ENCODE measurements at places on chromosomes 6 and 20.

- DNase-seq = no peak
Measured at GRCh38 chr20:842547-842940, 9.0 kb downstream of the FAM110A start.

DNA sequence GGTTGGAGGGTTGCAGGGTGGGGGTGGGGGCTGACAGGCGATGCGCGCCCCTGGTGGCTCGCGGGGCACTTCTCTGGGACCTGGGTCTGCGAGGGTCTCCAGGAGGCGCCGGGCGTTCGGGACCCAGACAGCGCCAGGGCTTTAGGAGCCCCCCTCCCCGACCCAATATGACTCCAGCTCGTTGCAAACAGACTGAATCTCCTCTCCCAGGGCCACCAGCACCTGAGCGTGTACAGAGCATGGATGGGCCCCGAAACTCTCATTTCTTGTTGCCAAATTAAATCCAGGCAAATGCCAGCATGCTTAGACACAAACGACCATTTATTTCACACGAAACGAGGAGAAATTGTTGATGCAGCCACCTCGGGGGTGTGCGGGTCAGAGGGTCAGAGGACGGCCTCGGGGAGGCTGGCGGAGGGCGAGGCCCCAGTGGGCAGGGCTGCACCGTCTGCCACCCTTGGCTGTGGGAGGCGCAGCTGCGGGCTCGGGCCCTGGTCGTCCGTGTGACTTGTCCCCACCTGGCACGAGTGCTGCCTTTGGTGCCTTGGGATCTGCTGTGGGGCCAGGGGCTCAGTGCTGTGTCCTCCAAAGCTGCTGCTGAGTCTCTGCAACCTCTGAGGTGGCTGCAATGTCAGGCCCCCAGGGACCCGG is 20.9 kb upstream of the GATA5 start:
- DNase-seq = no peak

- no peak for DNase-seq
Measured at GRCh38 chr6:17964633-17965032, 22.8 kb downstream of the KIF13A start.

GRCh38 chr20:47146686-47147085 is 209.8 kb downstream of the ZMYND8 start:
- DNase-seq = no peak

DNA sequence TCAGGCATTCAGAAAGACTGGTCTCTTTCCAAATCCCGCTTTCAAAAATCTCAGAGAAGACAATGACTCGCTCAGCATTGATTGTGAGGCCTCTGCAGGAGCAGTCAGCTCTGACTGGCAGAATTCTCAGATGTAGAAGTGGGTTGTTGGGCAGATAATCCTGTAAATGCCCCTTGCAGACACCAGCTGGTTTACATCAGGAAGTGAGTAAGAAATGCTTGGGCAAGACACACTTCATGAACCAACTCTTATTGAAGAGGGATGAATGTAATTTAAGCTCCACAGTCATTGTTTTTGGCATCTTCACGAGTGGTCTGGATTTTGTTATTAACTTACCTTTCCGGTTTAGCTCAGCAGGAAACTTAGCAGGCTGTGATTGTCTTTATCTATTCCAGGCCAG is 166.6 kb downstream of the PLCB4 start:
- no peak for DNase-seq

GRCh38 chr6:149122850-149123821 is 194.4 kb upstream of the TAB2 start:
- DNase-seq = no peak

DNA sequence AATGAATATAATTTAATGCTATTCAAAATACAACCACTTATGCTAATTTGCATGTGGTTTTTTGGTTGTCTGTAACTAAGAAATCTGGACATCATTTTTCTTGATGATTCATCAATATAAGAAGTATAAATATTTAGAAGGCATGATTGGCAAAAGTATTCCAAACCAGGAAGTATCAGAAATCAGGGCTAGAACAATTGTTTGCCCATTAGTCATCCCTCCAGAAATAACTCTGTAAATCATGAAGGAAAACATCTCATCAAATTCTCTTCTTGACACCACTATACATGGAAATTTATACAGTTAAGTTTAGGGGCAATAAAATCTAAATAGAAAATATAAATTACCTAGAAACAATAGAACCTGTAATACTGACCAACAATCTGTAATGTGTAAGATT is 554.7 kb upstream of the HS3ST5 start:
- no peak for DNase-seq

DNA sequence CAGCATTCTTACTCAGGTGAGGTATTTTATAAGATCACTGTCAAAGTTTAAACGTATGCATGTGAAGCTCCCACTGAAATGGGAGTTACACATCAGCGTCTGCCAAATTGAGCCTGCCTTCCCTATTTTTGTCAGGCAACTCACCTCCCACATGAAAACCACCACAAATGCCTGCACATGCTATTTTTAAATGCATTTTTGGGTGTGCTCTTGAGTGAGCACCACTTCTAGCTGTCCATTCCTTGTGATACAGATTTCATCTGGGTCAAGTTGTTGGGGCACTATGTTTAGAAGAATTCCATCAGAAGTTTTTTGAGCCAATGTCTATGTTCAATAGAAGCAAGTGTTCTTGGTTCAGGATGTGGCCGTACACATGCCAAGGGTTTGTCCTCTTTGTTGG is 71.7 kb upstream of the RIPPLY2 start:
- no peak for DNase-seq

DNA sequence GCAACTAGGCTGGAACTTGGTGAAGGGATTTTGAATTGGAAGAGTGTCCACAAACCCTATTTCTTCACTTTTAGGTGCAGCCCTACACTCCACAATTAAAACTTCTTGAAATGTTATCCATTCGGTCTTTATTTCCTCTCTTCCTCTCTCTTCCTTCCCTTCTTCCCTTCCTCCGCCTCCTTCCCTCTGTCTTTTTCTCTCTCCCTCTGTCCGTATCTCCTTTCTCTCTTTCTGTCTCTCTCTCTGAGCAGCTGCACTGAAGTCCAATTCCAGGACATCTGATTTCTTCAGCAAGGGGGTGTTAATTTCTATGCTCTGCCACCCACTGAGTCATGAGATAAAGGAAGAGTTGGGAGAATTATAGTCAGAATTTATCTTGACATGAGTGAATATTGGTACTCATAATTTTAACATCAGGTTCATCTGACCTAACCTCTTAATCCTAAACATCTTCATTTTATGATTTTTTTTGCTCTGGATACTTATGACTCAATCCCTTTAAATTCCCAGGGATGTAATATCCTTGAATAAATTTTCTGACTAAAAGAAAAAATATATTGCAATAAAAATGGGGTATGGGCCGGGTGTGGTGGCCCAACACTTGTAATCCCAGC is 84.2 kb downstream of the BCAS1 start:
- no peak for DNase-seq

- no peak for DNase-seq
Measured at GRCh38 chr6:160130729-160131484, 9.3 kb downstream of the SLC22A1 start.

- no peak for DNase-seq
Measured at GRCh38 chr20:53621482-53622246, 28.0 kb upstream of the ZNF217 start.

DNA sequence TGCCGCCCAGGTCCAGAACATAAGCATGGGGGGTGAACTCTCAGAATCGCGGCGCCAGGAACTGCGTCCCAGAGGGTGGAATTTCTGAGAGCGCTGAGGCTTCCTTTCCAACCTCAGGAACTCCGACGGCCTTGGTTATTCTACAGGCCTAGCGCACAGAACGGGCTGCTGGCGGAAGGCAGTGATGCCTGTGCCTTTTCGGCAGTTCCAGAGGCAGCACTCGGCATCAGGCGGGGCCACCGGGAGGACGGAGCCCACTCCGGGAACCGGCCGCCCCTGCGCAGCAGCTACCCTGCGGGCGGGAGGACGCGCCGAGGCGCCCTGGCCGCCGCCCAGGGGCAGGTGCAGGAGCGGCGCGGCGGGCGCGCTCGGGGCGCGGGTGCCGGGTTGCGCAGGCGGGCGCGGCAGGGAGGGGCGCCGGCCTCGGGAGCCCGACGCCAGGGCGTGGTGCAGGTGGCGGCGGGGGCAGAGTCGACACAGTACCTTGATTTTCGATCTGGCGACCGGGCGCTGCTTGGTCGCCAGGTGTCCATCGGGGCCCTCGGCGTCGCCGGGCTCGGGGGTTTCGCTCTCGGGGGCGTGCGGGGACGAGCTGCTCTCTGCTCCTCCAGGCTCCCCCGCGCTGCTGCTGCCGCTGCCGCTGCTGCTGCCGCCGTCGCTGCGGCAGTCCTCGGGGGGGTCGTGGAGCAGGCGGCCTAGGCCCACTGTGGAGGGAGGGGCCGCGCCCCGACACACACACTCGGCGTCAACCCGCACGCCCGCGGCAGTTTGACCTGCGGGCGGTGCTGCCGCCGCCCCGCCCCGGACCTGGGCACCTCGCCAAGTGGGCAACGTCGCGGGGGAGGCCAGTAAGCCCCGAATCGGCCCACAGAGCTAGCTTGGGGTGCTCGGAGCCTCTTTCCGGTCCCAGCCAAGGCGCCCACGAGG is 1.3 kb downstream of the OVOL2 start:
- DNase-seq = no peak

- no peak for DNase-seq
Measured at GRCh38 chr6:148487461-148487860, 144.8 kb downstream of the SASH1 start.

DNA sequence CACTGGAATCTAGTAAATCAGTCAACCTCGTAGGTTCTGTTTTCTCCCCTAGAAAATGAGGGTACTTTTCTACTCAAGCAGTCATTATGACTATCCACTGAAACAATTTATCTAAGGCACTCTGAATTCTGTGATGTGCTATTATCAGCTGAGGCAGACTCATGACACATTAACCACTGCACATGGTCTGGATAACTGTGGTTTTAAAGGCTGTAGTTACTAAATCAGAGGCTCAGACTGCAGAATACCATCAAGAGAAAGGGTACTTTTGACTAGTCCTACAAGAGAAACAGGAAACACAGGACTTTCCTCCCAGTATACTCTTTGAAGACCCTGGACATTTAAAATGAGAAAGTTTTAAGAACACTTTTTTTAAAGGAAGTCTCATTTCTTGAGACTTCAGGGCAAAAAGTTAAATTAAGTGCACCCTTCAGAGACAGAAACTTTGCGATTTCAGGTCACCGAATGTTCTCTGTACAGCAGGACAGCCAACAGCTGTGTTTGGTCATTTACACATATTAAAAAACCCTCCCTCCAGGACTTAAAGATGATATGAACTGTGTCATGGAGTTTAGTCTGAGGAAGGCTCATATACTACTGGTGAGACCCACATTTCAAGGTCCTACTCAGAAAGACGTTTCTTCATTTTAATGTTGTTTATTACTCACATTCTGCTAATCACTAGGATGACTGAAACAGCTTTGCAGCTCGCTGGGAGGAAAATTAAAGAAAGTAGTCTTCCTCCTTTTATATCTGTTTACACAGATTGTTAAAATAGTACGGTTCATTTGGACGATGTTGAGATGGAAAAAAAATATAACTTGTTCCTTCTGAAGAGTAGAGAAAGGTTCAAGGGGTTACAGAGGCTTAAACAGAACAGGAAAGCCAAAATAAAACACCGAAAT is 19.9 kb downstream of the ATXN1 start:
- DNase-seq = no peak

DNA sequence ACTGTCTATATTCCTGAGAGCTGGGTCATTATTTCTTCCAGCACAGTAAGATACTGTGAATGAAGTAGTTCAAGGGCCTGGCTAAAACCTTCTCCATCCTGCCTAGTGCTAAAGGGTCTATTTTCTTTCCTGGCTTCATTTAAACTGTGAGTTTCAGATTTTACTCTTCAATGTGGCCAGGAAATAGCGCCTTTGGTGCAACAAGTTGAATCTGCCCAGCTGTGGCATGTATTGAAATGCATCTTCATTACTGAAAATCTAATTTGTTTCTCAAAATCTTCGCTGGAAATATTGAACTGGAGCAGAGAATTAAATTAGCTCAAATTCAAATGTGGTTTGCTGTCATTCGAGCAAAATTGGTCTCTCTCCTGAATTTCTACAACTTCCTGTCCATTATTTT is 114.6 kb upstream of the KCNG1 start:
- no peak for DNase-seq

DNA sequence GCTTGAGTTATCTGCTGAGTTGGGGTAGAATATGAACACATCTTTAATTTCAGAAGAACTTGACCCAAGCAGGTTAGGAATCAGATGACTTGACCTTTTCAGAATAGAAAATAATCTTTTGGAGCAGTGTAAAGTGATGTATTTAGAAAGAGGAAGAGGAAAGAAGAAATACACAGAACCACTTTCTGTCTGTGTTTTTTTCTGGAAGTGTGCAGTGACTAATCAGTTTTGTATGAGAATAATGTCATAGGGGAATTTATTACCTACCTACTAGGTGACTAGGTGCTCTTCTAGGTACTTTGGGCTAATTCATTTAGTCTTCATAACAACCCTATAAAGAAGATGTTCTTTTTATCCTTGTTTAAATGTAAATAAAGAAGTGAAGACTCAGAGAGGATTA is 3.0 kb downstream of the PPP1R14C start:
- no peak for DNase-seq

- no peak for DNase-seq
Measured at GRCh38 chr20:41627001-41627495, 8.9 kb upstream of the CHD6 start.

DNA sequence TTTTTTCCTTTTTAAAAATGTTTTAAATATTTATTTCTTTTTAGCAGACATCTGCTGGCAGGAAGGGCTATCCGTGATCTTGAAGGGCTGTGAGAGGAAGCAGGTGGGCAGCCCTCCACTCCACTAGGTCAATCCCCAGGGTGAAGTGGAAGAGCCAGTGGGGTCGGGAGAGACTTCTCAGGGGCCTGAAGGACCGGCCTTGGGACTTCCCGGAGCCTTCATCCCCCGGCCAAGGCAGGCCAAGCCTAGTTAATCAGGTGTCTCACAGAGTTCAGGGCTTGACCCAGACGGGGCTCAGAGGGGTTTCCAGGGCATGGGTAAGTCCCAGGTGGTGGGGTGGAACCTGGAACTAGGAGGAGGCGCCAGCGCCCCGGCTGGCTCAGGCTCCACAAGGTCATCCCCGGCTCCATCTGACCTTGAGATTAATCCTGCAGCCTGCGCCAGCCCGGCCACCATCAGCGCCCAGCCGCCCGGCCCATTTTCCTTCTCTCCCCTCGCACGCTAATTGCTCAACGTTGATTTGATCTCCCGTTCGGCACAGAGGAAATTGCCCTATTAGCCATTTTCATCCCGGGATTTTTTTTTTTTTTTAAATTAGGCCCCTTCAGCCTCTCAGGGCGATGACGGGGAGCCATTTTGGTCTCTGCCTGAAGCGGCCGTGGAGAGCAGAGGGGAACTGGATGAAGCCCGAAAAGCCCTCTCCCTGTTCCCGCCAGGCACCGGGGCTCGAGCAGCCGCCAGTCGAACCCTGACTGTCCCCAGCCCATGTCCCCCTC is 44.4 kb downstream of the MDFI start:
- DNase-seq = no peak

- DNase-seq = no peak
Measured at GRCh38 chr20:49908258-49908565, 7.1 kb downstream of the SPATA2 start.

DNA sequence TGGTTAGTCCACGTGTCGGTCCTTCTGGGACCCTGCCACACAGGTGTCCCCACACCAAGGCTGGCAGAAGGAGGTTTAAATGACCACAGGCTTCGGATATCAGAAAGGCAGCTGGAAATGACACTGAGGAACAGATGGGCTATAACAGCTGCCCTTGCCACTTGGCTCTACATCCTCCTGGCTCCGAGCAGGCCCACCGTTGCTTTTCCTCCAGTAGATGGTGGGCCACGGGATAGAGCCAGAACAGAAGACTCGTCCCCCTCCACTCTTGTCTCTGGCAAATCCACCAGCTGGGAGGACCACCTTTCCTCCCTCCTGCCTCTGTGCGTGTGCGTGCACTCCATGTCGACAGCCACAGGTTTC is 17.6 kb downstream of the WRNIP1 start:
- no peak for DNase-seq
